Neural cell (in vitro differentiated cells): ENCODE measurements at places on chromosomes 5 and 9. TPM values are rescaled to one million over a fixed set of nuclear protein-coding genes. Genes with fewer than 3 reads are reported as not detected.

The MEGF10 gene
- polyA plus RNA-seq: 0.05 and 0.18 TPM in 2 replicates

The CDKN2B-AS1 gene
- polyA plus RNA-seq: not detected in 2 replicates

The ZNF622 gene
- 45.6 and 45.9 TPM in 2 replicates for polyA plus RNA-seq

The OMD gene
- not detected in 2 replicates for polyA plus RNA-seq

The TAF1L gene
- polyA plus RNA-seq: not detected in 2 replicates

The TMEM174 gene
- not detected in 2 replicates for polyA plus RNA-seq

The KLHL3 gene
- polyA plus RNA-seq: 10.9 and 12.9 TPM in 2 replicates

The NOXA1 gene
- polyA plus RNA-seq: 1.7 and 3.4 TPM in 2 replicates

The PCDHGB1 gene
- polyA plus RNA-seq: 0.46 and 0.68 TPM in 2 replicates

The ZNF454 gene
- polyA plus RNA-seq: 0.61 and 1.1 TPM in 2 replicates

The DPP7 gene
- polyA plus RNA-seq: 23.3 and 43.3 TPM in 2 replicates

The ECSCR gene
- not detected in 2 replicates for polyA plus RNA-seq

The TAF11L5 gene
- polyA plus RNA-seq: not detected in 2 replicates

The FBP2 gene
- polyA plus RNA-seq: not detected in 2 replicates

The MED7 gene
- 25.4 and 27.2 TPM in 2 replicates for polyA plus RNA-seq

The NKD2 gene
- polyA plus RNA-seq: 7.2 and 14.2 TPM in 2 replicates

The CFAP77 gene
- not detected in 2 replicates for polyA plus RNA-seq

The PLEKHG4B gene
- polyA plus RNA-seq: 0.32 and 0.78 TPM in 2 replicates

The SMIM32 gene
- polyA plus RNA-seq: 3.6 and 4.9 TPM in 2 replicates

The COL23A1 gene
- 0.12 TPM in 1 of 2 replicates, not detected in the other for polyA plus RNA-seq

The OBP2B gene
- not detected in 2 replicates for polyA plus RNA-seq

The ESM1 gene
- not detected in 2 replicates for polyA plus RNA-seq
